ENCODE measurements at places on chromosomes 4 and X. TPM values are rescaled to one million over a fixed set of nuclear protein-coding genes. Genes with fewer than 3 reads are reported as not detected.
A peak's percentile ranks its signal among the peaks of the same experiment; 100 is the strongest.

- DNase-seq, result peak; percentile 69
Measured at GRCh38 chr4:129822701-129823100, 726.7 kb downstream of the C4orf33 start.

The ABLIM2 gene
- total RNA-seq, result 5.8 TPM

- DNase-seq, result peak; percentile 71
Measured at GRCh38 chr4:122826553-122827257, at the start of gene FGF2. Gene FGF2 (plus strand): TSS chr4:122826831. CDS start chr4:122827175, 344 bp downstream.

- no peak for DNase-seq
Measured at GRCh38 chrX:119989905-119990555, 46.5 kb upstream of the NKAP start.

- no peak for DNase-seq
Measured at GRCh38 chr4:84927428-84927827, 39.1 kb downstream of the WDFY3 start.

- peak; percentile 25 for DNase-seq
Measured at GRCh38 chr4:150379454-150379853, 202.5 kb upstream of the MAB21L2 start.

- DNase-seq, result no peak
Measured at GRCh38 chr4:137387924-137388323, 144.4 kb downstream of the PCDH18 start.

The ADH7 gene
- not detected for total RNA-seq

DNA sequence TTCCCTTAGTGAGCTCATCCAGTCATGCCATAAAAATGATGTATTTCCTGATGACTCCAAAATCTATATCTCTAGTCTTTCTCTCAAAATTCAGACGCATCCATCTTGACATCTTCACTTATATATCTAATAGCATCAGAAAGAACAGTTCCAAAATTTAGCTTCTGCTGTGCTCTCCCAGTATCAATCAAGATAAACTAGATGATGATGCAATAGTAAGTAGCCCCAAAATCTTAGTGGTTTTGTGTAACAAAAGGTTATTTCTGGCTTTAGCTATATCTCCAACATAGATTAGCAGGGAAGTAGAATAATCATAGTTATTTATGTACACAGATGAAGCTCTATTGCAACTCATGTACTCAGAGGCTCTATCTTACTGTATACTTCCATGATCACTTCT lies 382.5 kb upstream of the ADGRL3 start:
- DNase-seq, result no peak

The EXOC1L gene
- total RNA-seq, result not detected

GRCh38 chrX:38538134-38538533 lies 23.2 kb upstream of the TSPAN7 start:
- no peak for DNase-seq

GRCh38 chr4:143437937-143438336 lies 75.6 kb upstream of the SMARCA5 start:
- DNase-seq, result no peak

The ARSD gene
- total RNA-seq, result 32.7 TPM

DNA sequence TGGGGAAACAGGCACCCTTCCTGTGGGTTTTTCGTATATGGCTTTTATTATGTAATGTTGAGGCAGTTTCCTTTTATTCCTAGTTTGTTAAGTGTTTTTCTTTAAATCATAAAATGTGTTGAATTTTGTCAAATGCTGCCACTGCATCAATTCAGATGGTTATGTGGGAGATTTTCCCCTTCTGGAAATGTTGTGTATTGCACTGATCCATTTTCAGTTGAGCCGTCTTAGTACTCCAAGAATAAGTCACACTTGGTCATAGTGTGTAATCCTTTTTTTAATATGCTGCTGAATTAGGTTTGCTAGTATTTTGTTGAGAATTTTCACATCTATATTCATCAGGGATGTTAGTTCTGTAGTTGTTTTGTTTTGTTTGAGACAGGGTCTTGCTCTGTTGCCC lies 9.5 kb upstream of the CTBP1 start:
- no peak for DNase-seq

The CSAG1 gene
- total RNA-seq, result not detected

DNA sequence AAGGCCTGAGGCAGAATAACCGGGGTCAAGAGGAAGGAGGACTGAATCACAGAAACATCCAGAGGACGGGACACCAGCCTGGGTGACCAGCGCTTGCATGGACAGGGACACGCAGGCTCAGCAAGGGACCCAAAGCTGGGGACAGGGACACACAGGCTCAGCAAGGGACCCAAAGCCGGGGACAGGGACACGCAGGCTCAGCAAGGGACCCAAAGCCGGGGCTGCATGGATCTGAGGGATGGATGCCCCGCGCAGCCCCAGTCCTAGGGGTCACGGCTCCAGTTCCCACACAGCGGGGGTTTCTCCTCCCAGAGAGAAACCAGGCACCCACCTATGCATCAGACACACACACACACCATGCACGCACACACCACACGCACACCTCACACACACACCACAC lies 32.5 kb downstream of the FAM53A start:
- DNase-seq, result no peak

GRCh38 chrX:146090732-146091131 lies 273.1 kb downstream of the SLITRK2 start:
- DNase-seq, result no peak

DNA sequence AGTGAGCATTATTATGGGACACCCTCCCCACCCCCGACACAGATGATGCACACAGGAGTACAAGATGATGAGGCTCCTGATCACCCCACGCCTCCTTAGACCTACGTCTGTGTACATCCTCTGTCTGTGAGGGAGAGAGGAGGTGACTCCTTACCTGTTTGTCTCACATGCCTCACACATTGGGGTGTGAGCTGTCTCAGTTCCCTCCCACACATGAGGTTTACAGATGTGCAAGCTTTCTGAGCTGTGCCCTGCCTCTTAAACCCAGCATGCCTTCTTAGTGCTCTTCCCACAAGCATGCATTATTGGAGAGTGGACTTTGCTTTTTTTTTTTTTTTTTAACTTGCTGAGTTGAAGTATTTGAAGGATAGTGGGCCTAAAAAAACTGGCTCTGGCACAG lies 76.7 kb downstream of the CLCN5 start:
- no peak for DNase-seq

The NAA11 gene
- not detected for total RNA-seq

DNA sequence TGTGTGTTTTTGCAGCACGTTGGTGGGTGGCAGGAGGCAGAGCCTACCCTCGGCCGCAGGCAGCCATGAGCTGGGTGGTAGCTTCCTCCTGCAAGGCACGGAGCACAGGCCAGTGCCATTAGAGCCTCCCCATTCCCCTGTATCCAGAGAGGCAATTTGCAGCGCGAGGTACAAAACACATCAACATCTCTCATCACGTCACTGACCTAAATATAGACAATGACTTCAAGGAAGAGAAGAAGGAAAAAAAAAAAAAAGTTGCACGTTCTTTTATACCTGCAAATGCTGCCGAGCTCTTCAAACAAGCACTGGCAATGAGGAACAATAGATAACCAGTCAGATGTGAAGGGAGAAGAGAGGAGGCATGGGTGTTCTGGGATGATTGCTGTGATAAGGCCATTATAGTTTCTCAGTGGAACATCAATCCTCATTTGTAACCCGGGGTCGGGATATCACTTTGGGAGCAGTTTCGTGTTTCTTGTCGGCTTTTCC lies 159.9 kb downstream of the MGST2 start:
- peak; percentile 30 for DNase-seq

GRCh38 chr4:26462874-26463273 lies 27.4 kb downstream of the CCKAR start:
- DNase-seq, result no peak

DNA sequence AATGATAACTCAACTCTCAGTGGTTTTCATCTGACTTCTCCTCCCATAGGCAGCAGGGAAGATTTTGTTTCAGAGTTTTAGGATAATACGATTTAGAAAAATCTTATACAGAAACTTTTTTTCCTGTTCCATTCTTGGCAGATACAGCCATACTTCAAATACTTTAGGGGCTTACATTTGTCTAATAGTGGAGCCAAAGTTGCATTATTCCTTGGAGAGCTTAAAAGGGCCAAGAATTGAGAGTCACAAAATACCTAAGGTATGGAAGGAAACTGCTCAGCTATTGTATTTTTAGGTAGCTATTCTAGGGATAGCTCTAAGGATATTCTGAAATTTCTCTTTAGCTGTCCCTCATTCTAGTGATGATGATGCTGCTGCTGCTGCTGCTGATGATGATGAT lies 132.9 kb upstream of the PTCHD1 start:
- no peak for DNase-seq

DNA sequence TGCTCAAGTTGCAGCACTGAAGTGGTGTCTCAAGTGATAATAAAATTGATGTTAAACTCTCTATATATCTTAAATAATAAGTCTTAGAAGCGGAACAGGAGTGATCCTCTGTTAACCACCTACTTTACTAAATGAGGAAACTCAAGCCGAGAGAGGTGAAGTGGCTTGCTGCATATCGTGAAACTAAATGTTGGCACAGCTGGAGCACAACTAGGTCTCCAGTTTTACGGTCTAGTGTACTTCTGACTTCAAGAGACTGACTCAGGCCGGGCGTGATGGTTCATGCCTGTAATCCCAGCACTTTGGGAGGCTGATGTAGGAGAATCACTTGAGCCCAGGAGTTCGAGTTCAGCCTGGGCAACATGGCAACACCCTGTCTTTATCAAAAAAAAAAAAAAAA lies 35.5 kb upstream of the PLS3 start:
- DNase-seq, result no peak

DNA sequence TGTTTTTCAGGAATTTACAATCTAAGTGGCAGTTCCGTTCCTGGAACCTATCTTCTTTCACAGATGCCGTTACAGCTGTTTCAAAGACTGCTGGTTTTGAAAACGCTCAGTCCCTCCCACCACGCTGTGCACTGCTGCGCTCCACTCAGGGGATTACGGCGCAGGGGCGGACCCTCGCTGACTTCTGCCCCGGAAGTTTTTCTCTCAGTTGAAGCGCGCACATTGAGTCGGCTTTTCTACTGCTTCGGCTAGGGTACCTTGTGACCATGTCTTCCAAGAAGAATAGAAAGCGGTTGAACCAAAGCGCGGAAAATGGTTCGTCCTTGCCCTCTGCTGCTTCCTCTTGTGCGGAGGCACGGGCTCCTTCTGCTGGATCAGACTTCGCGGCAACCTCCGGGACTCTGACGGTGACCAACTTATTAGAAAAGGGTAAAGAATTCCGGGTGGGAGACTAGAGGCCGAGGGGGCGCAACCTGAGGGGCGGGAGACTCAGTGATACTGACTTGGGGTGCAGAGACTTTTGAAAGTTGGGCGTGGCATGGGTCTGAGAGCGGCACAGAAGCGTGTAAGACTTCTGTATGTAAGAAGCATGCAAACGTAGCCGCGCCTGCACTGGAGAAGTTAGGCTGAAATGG lies 597 bp upstream of the NUDT6 start:
- DNase-seq, result peak; percentile 90

DNA sequence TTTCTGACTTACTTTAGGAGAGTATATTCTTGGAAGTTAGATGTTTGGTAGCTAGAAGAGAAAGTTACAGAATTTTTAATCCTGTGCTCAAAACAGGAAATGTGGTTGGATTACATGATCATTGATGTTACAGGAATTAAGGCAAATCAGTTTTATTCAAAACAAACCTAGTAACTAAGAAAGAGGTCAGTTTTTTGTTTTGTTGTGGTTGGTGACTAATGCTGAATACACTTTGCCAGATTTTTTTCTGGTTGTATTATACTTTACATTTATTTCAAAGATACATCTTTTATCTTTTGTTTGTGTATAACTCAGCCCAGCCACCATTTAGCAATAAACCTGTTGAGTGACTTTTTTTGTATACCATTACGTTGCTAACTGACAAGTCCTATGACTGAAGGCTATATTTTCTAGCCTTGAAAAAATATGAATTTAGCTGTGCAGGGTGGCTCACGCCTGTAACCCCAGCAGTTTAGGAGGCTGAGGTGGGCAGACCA lies 116.7 kb downstream of the KLHL8 start:
- DNase-seq, result peak; percentile 83

The TMPRSS11D gene
- total RNA-seq, result not detected

DNA sequence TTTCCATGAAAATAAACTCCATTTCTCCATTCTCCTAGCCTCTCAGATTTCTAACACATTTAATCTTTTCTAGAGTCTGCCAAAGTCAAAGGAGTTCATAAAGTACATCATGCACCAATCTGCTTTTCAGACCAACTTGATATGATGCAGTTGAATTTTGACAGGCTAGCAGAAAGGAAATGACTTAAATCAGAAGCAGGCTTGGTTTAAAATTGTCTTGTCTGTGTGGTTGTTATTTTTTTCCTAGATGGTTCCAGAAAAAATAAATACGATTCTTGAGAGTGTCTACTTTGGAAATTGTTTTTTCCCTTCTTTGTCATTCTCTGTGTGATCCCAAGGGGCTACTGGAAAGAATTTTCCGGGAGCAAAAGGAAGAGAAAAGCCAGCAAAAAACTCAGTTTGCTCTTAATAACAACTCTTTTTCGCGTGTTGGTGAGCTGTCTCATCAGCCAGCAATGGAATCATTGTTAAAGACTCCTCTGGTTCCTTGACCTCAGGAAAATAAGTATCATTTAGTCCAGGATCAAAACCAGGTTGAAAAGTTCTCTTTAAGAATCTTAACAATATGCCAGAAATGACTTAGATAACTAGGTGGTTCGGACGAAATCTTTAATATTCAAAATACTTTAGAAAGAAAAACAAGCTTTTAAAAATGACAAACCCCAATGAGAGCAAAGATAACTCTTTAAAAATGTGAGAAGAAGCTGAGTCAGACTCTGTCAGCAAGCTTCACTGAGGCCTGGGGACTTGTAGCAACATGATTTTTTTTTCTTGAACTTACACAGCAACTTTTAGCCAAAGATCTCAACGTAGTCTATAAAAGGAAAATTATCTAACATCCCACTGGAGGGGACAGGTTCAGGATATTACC lies 49.7 kb upstream of the GAB1 start:
- peak; percentile 51 for DNase-seq

- no peak for DNase-seq
Measured at GRCh38 chr4:1810765-1811164, 17.7 kb downstream of the FGFR3 start.

GRCh38 chr4:158998624-158999023 lies 104.3 kb upstream of the RAPGEF2 start:
- DNase-seq, result no peak

DNA sequence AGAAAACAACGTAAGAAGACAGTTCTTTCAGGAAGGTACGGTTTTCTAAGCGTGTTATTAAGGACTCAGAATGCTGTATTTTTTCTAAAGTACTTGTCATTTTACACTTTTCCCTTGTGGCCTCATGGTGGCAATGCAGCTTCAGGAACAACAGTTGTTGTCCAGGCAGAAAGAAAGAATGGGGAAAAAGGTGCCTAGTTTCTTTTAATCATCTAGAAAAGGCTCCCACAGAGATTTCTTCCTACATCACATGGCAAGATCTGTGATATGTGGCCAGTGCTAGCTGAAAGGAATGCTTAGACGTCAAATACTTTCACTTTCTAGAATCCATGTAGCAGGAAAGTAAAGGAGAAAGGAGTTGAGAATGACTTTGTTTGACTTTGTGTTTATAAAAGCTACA lies 49.0 kb upstream of the TRAM1L1 start:
- DNase-seq, result peak; percentile 61

GRCh38 chrX:16903274-16904022 lies 33.3 kb upstream of the RBBP7 start:
- no peak for DNase-seq

DNA sequence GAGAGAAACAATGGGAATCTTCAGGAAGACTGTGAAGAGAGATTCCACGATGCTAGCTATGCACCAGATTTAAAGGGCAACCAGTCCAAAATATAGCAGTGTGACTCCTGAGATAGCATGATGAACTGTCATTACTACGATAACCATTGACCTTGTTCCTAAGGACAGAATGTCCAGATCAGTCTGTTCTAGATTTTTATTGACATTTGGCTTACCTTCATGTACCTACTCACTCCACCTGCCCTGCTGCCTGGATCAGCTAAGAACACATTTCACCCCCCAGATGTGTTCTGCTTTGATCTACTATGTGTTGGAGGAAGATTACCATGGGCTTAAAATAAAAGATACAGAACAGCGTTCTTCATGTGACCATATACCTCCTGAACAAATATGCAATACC lies 50.1 kb downstream of the ELF2 start:
- DNase-seq, result no peak

All from cardiac muscle cell (in vitro differentiated cells and primary cell).